Esophagus mucosa (tissue), 1 donor: ENCODE measurements at places on chromosomes 3 and 15. TPM values are rescaled to one million over a fixed set of nuclear protein-coding genes. Genes with fewer than 3 reads are reported as not detected.

DNA sequence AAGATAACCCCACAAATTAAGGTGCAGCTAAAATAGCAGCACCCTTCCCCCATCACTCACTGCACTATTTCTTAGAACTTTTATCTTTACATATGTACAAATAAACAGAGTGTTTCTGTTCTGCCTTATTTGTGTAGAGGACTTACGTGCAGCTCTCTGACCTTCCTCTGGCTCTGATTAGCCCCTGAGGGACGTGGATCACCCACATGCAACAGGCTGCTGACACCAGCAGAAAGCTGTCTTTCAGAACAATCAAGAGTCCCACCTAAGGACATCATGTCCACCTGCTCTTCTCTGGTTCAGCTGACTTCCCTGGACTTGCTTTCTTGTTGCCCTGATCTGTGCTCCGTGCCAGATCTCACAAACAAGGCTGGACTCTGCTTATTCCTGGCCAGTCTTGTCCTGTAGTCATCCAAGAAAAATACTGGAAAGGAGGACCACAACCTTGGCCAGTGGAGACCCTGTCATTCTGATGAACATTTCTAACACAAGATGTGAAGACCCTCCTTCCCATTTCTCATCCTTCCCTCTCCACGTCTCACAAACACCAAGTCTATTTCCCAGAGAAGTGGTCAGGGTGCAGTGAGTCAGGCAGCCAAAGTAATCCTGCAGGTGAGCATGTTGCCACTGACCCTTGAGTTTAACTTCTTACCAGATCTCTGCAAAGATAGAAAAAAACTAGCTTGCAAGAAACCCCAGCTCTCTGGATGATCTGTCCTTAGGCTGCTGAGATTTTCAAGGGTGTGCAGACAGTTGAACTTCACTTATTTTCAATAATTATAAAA, 243.6 kb upstream of the ICE2 start:
- ATAC-seq, result no peak

The MEGF11 gene
- not detected for total RNA-seq

The TIGIT gene
- 0.08 TPM for total RNA-seq

DNA sequence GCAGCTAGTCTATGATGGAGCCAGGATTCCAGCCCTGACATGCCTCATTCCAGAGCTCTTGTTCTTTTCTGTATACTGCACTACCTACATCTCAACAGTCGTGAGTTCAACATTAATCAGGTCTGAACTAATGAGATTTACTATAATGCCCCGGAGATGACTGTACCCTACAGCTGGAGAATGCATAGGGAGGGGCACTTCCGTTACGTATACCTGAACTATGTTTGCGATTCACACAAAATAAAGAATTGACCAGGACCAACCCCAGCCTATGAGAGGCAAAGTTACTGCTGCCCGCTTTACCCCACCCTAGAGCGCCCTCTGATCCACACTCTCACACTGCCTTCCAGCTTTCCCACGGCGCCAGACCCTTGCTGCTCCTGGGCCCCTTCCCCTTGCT, 97.0 kb downstream of the IGF2BP2 start:
- peak; percentile 98 for ATAC-seq

The GUCA1C gene
- not detected for total RNA-seq

DNA sequence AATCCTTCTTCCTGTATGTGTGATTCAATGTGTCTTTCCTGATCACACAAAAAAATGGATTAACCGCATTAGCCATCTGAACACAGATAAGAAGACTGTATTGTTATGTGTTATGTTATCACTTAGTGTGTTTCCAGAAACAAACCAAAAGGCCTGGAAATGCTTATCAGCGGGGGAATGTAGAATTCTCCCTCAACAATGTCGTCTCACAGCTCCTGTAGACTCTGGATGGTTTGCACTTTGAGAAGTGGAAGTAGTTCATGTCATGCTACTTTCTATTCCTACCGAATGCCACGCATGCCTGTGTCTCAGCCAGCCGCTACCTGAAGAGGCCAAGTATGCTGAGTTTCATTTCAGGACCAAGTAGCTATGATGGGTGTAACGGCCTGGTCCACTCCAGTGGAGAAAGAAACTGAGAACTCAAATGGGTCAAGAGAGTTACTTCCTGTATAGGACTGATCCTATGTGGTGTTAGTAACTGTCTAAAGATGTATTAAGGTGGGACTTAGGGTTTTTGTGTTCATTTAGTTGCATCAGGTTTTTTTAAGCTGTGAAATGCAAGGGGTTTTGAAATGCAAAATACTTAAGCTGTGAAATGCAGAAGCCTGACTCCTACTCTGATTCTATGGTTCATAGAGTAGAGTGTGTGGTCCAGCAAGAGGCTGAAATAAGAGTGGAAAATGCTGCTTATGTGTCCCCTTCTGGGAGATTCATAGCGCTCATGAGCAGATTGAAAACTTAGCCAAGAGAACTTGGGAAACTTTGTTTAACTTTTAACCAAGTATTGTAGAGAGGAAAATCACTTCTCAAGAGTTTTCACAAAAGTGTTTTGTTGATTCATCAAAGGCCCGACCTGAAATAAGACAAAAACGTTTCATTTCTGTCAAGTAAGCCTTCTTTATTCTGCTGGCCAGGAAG, 118.5 kb upstream of the LMOD3 start:
- ATAC-seq, result no peak

DNA sequence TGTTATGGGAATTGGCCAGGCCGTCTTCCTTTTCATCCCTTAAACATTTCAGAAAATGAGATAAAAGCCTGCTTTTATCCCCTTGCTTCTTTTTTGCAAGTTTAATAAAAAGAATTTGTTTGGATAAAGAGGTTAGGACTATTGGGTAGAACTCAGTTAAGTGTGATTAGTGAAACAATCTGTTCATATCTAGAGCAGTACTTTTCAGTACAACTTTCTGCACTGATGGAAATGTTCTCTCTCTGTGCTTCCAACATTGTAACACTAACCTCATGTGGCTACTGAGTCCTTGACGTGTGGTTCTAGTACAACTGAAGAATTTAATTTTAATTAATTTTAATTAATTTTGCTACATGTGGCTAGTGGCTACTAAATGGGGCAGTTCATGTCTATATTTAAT, 246.9 kb downstream of the UBE2E2 start:
- no peak for ATAC-seq

The KCNH8 gene
- 0.08 TPM for total RNA-seq

DNA sequence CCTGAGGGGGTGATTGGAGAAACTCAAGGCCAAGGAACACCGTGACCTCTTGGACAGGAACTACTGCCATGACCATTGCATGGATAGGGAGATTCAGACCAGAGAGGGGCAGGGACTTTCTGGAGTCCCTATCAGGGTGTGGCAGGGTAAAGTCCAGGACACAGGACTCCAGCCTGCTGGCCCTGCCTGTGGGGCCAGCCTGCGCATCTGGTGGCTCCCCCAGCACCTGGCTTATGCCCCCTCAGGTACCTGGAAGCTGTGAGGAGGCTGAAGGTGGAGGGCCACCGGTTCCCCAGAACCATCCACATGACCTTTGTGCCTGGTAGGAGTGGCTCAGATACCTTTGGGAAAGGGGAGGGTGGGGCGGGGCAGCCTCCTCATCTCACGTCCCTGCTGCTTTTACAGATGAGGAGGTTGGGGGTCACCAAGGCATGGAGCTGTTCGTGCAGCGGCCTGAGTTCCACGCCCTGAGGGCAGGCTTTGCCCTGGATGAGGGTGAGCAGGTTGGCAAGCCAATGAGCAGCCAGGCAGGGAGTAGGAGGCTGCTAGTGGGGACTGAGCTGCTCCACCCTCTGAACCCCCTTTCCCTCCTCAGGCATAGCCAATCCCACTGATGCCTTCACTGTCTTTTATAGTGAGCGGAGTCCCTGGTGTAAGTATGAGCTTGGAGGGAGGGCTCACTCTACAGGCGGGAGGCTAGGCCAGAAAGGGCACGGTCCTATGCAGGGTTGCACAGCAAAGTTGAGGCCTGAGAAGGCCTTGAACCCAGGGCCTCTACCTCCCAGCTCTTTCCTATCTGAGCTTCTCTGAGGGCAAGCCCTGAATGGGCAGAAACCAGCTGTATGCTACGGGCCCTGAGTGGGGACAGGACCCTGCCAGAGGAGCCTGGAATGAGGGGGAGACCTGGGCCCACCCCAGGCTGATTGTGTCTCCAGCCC, 2.9 kb downstream of the ACY1 start:
- no peak for ATAC-seq

DNA sequence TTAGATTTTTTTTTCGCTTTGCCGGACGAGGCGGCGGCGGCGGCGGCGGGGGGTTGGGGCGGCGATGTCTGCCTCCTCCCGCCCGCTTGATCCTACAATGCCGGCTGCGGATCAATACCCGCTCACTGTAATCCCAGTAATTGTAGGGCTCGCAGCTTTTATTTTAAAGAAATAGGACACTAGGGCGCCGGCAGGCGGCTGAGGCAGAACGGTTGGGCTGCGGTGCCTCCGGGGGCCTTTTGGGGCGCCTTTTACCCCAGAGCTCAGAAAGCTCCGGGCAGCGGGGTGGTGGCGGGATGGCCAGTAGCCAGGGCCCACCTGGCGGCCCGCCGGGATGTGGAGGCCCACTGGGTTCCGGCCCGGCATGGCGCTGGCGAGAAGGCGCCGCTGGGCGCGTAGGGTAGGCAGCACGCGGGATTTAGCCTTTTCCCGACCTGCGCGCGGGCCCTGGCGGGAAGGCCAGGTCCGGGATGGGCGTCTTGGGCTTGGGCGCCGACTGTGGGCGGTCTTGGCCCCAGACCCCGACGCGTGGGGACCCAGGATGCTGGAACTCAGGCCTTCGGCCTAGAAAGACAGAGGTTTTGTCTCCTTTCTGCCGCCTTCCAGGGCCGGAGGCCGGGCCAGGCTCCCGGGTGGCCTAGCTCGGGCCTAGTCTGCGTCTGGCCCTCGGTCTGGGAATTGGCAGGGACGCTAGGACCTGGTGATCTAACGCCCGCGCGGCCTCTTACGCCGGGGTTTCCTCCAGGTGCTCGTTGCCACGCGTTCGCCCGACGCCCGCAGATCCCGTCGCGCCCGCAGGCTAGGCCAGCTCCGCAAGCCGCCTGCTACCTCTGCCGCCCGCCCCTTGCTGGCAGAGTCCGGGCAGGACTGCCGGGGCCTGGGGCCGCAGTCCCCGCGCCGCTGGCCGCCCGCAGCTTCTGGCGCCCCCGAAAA, 15.5 kb upstream of the ONECUT1 start:
- peak; percentile 17 for ATAC-seq

DNA sequence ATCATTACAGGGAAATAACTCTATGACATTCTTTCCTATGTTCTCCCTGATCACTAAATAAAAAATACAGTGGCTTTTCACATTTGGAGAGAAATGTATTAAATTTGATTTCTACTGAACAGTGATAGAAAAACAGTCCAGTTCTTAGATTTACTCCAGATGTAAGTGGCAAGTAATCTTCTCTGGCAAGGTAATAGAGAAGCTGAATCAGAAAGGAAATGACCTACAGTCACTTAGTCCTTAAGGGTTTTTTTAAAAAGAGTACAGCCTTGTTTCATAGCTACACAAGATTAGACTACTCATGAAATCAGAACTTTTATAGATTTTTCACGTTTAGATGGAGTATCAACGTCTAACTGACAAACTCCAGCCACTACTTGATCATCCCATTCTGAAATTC, 236.9 kb downstream of the CADPS start:
- no peak for ATAC-seq

- ATAC-seq, result peak; percentile 77
Measured at GRCh38 chr15:79329171-79329611, 18.3 kb downstream of the TMED3 start.

- no peak for ATAC-seq
Measured at GRCh38 chr3:188468196-188468595, 314.2 kb downstream of the LPP start.

GRCh38 chr15:100429116-100429728, 87.4 kb upstream of the ADAMTS17 start:
- no peak for ATAC-seq

DNA sequence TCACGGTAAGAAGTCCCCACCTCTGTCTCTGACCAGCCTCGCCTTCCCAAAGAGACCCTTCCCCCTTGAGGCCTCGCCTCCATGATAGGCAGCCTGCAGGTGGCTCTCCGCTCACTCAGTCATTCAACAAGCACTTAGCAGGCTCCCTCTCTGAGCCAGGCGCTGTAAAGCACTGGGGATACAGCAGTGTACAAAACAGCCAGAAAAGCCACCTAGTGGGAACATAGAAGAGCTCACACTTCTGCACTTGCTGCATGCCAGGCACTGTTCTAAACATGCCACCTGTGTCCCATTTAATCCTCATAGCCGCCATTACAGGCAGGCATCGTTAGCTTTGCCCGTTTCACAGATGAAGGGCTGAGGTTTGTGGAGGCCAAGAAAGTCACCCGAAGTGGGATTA, 56.0 kb downstream of the SEMA3G start:
- ATAC-seq, result no peak

- no peak for ATAC-seq
Measured at GRCh38 chr3:157999246-157999645, 107.0 kb downstream of the SHOX2 start.

The PIERCE2 gene
- total RNA-seq, result not detected

- ATAC-seq, result peak; percentile 64
Measured at GRCh38 chr3:49813497-49814174, at the start of gene UBA7. UBA7 (minus strand) TSS chr3:49813953; CDS start chr3:49813787, 166 bp downstream.

The CCDC191 gene
- 1.6 TPM for total RNA-seq

DNA sequence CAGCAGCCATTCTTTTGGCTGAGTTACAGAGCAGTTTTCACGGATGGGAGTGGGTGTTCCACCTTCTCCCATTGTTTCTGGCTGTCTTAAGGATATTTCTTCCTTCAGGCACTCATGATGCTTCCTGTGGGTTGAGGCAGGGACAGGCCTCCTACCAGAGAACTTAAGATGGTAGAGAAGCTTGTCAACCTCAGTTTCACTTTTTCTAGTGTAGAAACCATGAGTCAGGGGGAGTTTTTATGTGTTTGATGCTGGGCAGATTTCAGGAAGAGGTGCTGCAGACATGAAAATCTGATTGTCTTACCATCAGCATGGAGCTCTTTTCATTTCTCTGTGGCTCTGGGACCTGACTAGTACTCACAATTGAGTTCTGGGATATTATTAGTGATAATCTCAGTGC, 48.7 kb upstream of the VEPH1 start:
- no peak for ATAC-seq

- ATAC-seq, result peak; percentile 79
Measured at GRCh38 chr3:30749230-30749629, 142.8 kb downstream of the TGFBR2 start.

GRCh38 chr3:64028754-64029153, 5.5 kb upstream of the PSMD6 start:
- no peak for ATAC-seq

GRCh38 chr3:106392915-106393314, 524.1 kb upstream of the CBLB start:
- no peak for ATAC-seq

DNA sequence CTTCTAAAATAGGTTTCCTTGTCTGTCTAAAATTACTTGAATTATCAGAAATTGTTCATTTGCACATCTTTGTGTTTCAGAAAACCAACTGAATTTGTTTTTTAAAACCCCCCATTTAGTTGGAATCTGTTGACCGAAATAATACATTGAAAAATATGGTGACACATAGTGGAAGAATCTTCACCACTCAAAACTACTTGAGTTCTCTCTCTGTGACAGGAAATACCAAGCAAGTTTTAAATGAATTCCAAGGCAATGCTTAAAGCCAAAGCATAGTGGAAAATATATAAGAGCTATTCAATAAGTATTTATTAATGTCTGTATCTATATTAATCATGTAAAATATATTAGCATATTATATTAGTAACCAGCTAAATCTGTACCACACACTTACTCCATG, 224.9 kb upstream of the COL8A1 start:
- no peak for ATAC-seq

The TPRA1 gene
- 15.6 TPM for total RNA-seq
